ENCODE measurements at places on chromosomes 2 and 18.

GRCh38 chr2:152573168-152573567 lies 144.1 kb downstream of the PRPF40A start:
- DNase-seq = no peak

- no peak for DNase-seq
These were observed 73.0 kb downstream of the FSIP2 start for GRCh38 chr2:185811580-185811979.

- no peak for DNase-seq
These were observed 1.7 kb downstream of the KYNU start for GRCh38 chr2:142879151-142879550.

DNA sequence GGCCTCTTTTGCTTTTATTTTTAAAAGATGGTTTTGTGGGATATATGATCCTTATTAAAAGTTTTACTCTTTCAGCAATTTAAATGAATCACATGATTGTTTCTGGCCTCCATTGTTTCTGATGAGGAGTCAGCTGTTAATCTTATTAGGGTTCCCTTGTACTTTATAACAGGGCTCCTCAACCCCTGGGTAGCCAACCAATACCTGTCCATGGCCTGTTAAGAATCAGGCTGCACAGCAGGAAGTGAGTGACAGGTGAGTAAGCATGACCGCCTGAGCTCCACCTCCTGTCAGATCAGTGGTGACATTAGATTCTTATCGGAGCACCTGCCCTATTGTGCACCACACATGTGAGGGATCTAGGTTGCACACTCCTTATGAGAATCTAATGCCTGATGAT lies 45.1 kb upstream of the FAM98A start:
- DNase-seq = no peak

- DNase-seq = no peak
These were observed 435.8 kb upstream of the DDX18 start for GRCh38 chr2:117378653-117379052.

Measured in cerebellar cortex (tissue), 1 donor.